ENCODE measurements at places on chromosomes 1 and 21. TPM values are rescaled to one million over a fixed set of nuclear protein-coding genes. Genes with fewer than 3 reads are reported as not detected.
A peak's percentile ranks its signal among the peaks of the same experiment; 100 is the strongest.

DNA sequence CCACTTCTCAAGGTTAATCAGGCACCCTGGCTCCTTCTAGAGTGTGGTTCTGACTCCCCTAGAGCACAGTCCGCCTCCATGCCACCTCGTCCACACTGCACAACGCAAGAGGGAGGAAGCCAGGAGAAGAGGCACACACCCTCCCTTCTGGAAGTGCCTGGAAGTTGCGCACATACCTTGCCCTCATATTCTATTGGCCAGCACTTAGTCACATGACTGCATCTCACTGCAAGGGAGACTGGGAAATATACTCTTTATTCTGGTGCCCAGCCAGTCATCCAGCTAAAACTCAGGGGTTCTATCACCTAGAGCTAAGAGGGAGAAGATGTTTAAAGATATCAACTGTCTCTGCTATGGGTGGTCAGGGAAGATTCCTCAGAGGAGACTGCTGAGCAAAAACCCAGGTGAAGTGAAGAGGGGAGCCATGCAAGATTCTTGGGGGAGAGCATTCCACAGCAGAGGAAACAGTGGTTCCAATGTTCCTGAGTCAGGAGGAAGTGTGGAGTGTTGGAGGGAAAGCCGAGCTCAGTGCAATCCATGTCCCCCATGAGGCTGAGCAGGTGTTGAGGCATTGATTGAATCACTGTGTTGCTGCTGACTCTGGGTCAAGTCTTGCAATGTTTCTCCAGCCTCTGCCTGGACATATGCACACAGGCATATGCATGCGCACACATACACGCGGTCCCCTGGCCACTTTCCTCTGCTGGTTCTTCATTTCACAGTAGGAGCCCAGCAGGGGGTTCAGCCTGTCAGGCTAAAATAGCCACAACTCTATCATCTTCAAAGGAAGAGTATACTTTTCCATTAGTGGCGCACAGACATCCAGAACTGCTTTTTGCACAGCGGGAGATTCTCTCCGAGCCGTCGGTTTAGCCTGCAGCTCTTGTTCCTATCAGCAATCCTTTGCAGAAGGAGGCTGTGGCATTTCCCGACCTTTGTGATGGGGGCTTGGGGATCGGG is 22.3 kb upstream of the KLHDC7A start:
- H3K36me3 ChIP-seq = no peaks in the 10 kb centered on the region
- H3K27me3 ChIP-seq = no peaks in the 10 kb centered on the region
- no peaks in the 10 kb centered on the region for H3K4me1 ChIP-seq
- no peak overlapping the region for H3K4me3 ChIP-seq
- no peak overlapping the region for H3K27ac ChIP-seq
- no peak for DNase-seq

GRCh38 chr1:87588495-87588894 is 259.8 kb downstream of the LMO4 start:
- peaks cover 6% of the 10 kb centered on the region for H3K4me1 ChIP-seq
- H3K27me3 ChIP-seq = no peaks in the 10 kb centered on the region
- H3K4me3 ChIP-seq = no peak overlapping the region
- no peaks in the 10 kb centered on the region for H3K36me3 ChIP-seq

DNA sequence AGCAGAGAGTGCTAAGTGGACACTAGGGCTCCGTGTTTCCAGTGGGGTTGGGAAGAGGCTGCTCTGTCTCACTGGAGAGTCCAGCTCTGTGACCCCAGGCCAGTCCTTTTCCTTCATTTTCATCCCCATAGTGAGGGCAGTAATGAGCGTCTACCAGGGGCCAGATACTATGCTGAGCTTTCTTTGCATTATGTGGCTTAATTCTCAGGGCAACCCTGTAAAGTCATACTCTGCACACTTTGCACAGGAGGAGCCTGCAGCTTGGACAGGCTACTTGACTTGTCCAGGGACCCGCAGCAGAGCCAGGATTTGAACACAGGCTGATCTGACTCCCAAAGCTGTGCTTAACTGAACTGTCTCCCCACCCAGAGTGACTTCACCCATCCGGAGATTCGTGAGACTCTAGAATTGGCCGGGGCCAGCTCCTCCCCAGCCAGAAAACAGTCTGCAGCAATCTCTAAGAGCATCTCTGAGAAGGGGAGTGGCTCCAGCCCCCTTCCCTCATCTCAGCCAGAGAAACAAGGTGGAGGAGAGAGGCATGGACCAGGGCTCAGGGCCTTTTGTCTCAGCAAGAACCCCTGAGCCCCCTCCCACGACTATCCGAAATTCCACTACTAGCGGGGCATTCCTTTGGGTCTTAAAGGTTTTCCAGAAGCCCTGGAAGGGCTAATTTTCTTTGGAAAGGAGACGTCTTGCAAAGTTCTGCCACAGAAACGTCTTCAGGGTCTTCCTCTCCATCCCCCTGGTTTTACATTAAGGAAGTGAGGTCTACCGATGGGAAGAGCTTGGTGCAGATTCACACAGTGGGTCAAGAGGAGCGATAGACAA is 866 bp upstream of the FNDC5 start:
- H3K36me3 ChIP-seq = no peaks in the 10 kb centered on the region
- peaks cover 30% of the 10 kb centered on the region for H3K4me1 ChIP-seq
- peak; percentile 43 for DNase-seq
- peak overlapping the region; percentile 61 for H3K4me3 ChIP-seq
- peaks cover 38% of the 10 kb centered on the region for H3K27me3 ChIP-seq

DNA sequence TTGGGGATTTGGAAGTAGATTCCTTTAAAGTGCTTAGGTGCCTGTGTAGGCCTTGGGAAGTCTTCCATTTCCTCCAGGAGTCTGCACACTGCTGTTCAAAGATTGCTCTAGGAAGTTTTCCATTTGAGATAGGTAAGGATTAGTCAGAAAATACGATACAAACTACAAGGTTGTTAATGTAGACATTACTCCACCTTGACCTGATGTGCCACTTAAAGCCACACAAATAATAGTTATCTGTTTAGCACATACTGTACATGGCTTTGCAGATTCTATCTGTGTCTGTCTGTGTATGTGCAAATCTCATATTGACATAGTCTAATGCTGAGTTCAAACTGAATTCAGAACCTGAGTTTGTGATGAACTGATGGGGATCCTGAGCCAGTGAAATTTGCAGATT is 118.4 kb downstream of the RHOU start:
- H3K4me1 ChIP-seq = peaks cover 36% of the 10 kb centered on the region
- peak overlapping the region; percentile 56 for H3K27ac ChIP-seq
- H3K27me3 ChIP-seq = no peaks in the 10 kb centered on the region
- DNase-seq = no peak
- no peak overlapping the region for H3K4me3 ChIP-seq

- DNase-seq = no peak
- no peak overlapping the region for H3K4me3 ChIP-seq
- H3K27me3 ChIP-seq = no peaks in the 10 kb centered on the region
- H3K27ac ChIP-seq = no peak overlapping the region
- H3K36me3 ChIP-seq = no peaks in the 10 kb centered on the region
These were observed 16.3 kb upstream of the H3-3A start for GRCh38 chr1:226046240-226046639.

GRCh38 chr1:67345556-67345955 is 37.9 kb downstream of the IL12RB2 start:
- peaks cover 10% of the 10 kb centered on the region for H3K27me3 ChIP-seq
- H3K36me3 ChIP-seq = no peaks in the 10 kb centered on the region
- no peak overlapping the region for H3K4me3 ChIP-seq
- H3K4me1 ChIP-seq = peaks cover 14% of the 10 kb centered on the region
- no peak overlapping the region for H3K27ac ChIP-seq
- DNase-seq = no peak

- H3K4me1 ChIP-seq = peaks cover 17% of the 10 kb centered on the region
- no peaks in the 10 kb centered on the region for H3K27me3 ChIP-seq
- H3K27ac ChIP-seq = no peak overlapping the region
- no peak overlapping the region for H3K4me3 ChIP-seq
These were observed 263.8 kb downstream of the PTPRC start for GRCh38 chr1:198902655-198903054.

DNA sequence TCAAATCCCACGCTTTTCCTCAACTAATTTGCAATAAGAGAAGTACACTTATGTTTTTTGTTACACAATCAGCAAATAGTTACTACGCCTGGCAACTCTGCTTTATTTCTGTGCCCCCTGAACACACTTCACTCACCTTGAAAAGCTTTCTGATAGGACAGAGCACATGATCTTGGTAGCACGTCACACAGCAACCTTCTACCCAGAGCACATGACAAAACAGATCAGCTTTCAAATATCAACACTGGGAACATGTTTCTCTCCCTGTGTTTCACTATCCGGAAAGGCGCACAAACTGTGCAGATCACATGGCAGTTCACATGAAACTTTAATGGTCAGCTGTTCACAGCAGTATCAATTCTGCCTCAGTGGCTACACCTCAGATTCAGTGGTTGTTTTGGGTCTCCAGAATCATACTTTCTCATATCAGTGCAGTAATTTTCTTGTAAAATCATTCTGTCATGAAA is 2.2 kb downstream of the SLC19A2 start:
- H3K4me1 ChIP-seq = peaks cover 69% of the 10 kb centered on the region
- peak overlapping the region; percentile 73 for H3K4me3 ChIP-seq
- no peak for DNase-seq
- no peak overlapping the region for H3K27ac ChIP-seq
- no peaks in the 10 kb centered on the region for H3K36me3 ChIP-seq

DNA sequence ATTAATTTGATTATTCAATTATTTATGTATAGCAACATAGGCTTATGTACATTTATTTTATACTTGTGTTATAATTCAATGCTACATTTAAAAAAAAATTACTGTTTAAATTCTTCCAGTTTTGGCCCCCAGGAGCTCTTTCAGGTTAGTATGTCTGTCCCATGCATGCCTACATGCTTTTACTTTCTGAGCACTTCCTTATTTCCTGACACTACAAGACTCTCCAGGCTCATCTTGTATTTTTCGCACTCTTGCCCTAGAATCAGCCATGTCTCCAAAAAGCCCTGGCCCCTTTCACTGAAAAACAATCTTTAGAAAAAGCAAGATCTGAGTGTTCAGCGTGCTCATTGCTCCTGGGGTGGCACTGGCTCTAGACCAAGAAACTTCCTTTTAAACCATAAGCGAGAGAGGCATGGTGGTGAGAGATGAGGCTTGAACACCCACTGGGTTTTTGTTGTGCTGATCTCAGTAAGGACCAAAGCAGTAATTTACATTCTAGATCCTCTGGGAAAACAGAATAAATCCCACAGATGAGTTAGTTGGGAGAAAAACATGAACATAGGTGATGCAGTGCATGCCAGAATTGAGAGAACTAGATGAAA is 95.0 kb downstream of the SLC30A10 start:
- H3K4me1 ChIP-seq = peaks cover 22% of the 10 kb centered on the region
- DNase-seq = peak; percentile 64
- no peaks in the 10 kb centered on the region for H3K36me3 ChIP-seq
- peak overlapping the region; percentile 18 for H3K4me3 ChIP-seq

DNA sequence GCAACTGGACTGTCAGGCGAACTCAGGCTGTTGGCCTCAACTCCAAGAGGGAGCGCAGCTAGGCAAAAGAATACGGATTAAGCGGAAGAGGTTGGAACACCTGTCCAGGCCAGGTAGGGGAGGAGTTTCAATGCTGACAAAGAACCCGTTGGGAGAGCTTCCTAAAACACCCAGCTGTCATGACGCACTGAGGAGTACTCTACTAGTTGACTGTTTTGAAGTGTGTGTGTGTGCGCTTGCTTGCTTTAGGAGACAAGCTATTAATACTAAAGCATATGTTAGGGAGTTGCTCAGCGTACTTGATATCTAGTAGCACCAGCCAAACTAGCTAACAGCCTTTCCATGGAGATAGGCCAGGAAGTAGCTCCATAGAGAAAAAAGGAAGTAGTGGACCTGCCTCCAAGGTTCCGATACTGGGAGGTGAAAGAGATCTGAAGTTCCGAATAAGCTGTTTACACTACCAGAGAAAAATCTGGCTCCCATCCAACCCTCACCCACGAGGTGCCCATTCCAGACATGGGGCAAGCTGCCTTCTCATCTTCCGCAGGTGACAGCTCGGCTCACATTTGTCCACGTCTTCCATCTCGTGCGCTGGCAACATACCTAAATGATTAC is 974 bp upstream of the FNBP1L start:
- H3K27ac ChIP-seq = no peak overlapping the region
- H3K36me3 ChIP-seq = no peaks in the 10 kb centered on the region
- peak overlapping the region; percentile 95 for H3K4me3 ChIP-seq

GRCh38 chr1:183604038-183604808 is 14.0 kb upstream of the NCF2 start:
- no peak overlapping the region for H3K27ac ChIP-seq
- no peaks in the 10 kb centered on the region for H3K4me1 ChIP-seq
- DNase-seq = no peak

DNA sequence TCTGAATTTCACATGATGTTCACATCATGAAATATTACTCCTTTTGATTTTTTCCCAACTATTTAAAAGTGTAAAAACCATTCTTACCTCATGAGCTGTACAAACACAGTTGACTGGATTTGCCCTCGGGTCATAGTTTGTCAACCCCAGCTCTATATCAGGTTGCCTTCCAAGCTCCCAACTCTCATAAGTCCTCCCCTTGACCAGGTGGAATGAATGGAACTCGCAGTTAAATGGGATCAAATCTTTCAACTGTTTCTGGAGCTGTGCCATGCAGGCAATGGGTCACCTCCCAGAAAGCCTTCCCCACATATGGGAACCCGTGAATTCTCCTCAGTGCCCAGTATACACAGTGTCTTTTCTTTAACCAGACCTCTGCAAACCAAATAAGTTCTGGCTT is 169.8 kb upstream of the FOXD3 start:
- H3K4me1 ChIP-seq = peaks cover 3% of the 10 kb centered on the region
- no peaks in the 10 kb centered on the region for H3K36me3 ChIP-seq
- H3K27ac ChIP-seq = no peak overlapping the region
- no peak overlapping the region for H3K4me3 ChIP-seq
- no peaks in the 10 kb centered on the region for H3K27me3 ChIP-seq

- DNase-seq = no peak
- no peak overlapping the region for H3K27ac ChIP-seq
- H3K27me3 ChIP-seq = no peaks in the 10 kb centered on the region
- peaks cover 16% of the 10 kb centered on the region for H3K36me3 ChIP-seq
- no peak overlapping the region for H3K4me3 ChIP-seq
These were observed 288.0 kb downstream of the PBX1 start for GRCh38 chr1:164846731-164847691.

GRCh38 chr21:45947296-45947695 is 34.3 kb upstream of the COL6A1 start:
- DNase-seq = no peak
- H3K27me3 ChIP-seq = no peaks in the 10 kb centered on the region
- no peaks in the 10 kb centered on the region for H3K36me3 ChIP-seq
- H3K27ac ChIP-seq = no peak overlapping the region
- H3K4me3 ChIP-seq = no peak overlapping the region

RCSD1 gene
- total RNA-seq = 0.73 TPM

FCRL2 gene
- not detected for total RNA-seq

TMOD4 gene
- total RNA-seq = 1.3 TPM

AMPD1 gene
- not detected for total RNA-seq

TAF13 gene
- 72.4 TPM for total RNA-seq

Data from GM23338 (cell line).